ENCODE measurements at places on chromosomes 5 and 9. TPM values are rescaled to one million over a fixed set of nuclear protein-coding genes. Genes with fewer than 3 reads are reported as not detected.

Gene FABP6
- not detected for total RNA-seq

Gene ANKRD18A
- total RNA-seq, result 5.7 TPM

Gene INSL6
- not detected for total RNA-seq

Gene PCA3
- total RNA-seq, result not detected

Gene F2RL1
- 0.85 TPM for total RNA-seq

DNA sequence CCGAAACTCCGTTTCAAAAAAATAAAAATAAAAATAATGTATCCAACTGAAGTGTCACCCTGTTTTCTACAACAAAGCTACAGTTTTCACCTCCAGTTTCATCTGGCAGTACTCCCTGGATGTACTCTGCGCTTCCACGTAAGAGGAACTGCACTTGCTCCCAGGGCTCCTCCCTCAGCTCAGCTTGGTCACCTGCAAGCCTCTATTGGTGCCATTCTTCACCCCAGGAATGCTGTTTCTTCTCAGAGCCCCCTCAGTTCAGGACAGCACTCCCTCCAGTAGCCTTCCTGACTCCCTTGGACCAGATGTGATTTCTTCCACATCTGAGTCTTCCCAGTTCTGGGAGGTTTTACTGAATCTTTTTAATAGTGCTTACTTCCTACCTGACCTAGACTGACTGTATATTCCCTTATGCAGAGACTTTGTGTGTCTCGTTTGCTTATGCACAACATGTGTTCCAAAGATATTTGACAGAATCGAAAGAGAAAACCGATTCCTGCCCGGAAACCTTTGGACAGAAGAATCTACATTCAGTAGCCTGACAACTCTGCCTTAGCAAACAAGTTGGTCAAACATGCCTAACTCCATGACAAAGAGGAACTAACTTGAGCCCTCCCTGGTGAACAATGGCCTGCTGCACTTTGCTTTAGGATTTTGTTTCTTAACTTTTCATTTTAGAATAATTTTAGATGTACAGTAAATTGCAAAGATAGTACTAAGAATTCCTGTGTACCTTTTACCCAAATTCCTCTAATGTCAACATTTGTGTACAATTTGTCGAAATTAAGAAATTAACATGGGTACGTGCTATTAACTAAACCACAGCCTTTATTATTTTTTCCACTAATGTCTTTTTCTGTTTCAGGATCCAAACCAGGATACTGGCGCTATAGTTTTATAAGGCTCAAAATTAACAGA, 814 bp downstream of the CCDC125 start:
- no peak for ATAC-seq

DNA sequence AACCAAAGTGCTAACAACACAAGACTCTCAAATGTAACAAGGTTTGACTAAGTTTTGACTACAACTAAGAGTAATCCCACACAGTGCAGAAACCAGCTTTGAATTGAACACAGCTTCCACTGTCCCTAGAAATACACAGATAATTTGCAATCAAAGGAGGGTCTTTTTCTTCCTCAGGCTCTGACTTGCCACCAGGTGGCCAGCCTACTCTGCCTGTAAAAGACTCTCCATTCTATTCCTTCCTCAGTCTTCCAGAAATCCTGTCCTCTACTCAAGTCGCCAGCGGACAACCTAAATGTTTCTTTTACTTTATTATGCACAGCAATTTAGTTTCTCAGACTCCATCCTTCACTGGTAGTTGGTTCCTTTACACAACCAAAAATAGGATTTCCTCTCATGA, 32.2 kb upstream of the MCTP1 start:
- no peak for ATAC-seq

DNA sequence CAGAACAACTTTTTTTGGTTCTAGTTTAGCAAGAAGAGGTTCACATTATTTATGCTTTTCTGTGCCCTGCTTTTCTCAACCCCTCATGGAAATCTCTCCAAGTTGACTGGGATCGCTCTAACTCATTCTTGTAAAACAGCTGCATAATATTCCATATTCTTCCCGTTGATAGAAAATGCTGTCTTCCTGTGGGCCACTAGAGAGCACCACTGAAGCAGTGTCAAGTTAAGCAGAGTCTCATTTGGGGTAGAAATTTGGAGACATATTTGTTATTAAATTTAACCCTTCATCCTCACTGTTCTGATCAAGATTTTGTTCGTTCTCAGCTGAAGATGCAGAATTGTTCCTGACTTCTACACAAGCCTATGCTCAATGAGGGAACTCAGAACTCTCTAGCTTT, 140.1 kb downstream of the CEMIP2 start:
- ATAC-seq, result no peak

DNA sequence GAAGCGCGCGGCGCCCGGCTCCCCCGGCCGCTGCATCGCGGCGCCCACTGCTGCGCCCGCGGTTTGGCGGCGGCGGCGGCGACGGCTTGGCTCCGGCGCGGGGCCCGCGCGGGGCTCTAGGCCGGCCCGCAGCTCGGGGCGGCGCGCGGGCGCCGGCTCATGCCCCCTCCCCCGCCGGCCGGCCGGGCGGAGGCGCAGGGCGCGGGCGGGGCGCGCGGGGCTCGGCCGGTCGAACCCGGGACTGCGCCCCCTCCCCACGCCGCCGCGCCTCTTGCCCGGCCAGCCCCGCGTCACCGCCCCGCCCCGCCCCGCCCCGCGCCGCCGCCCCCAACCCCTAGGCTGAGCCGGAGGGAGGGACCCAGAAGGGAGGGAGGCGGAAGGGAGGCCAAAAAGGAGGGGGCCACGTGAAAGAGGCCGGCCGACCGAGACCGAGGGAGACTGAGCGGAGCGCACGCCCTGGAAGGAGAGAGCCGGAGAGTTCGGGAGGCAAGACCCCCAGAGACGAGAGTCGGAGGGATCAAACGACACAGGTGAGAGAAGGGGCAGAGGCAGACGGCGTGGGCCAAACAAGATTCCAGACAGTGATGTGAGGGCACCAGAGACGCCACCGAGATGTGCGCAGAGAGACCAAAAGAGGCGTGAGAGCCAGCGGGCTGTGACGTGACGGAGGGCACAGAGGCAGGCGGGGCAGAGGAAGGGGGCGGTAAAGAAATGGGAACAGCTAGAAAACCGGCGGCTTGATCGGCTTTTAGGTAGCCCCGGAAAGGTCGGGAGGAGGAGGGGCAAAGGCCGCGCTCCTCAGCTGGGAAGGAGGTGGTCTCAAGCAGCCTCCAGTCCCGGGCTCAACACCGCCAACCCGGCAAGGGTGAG, at the start of gene BARX1:
Gene BARX1 (minus strand): TSS at position 245 of the 870 bp plus-strand sequence. CDS start 209 bp downstream, at position 36.
- ATAC-seq, result peak; percentile 56

DNA sequence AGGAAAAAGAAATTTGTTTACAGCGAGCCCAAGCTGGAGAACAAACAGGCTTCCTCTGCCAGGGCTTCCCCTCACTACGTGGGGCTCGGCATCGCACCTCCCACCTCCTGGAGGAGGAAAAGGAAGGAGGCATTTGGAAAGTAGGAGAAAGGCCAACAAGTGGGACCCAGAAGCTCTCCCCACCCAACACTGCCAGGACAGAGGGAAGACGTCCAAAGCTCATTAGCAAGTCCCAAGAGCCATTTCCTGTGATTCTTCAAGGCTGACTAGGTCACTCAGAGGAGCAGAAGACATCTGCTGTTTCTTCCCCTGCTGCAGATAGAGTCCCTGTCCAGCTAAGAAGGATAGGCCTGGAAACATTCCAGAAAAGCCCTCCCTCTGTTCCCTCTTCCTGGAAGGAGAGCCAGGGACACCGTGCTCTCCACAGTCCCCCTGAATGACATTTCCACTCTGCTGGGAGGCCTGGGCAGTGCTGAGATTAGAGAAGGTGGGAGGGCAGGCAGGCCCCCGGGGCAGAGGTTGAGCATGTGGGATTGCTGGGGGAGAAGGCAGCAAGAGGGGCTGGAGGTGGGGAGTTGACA, 57.0 kb upstream of the NEURL1B start:
- ATAC-seq, result no peak

DNA sequence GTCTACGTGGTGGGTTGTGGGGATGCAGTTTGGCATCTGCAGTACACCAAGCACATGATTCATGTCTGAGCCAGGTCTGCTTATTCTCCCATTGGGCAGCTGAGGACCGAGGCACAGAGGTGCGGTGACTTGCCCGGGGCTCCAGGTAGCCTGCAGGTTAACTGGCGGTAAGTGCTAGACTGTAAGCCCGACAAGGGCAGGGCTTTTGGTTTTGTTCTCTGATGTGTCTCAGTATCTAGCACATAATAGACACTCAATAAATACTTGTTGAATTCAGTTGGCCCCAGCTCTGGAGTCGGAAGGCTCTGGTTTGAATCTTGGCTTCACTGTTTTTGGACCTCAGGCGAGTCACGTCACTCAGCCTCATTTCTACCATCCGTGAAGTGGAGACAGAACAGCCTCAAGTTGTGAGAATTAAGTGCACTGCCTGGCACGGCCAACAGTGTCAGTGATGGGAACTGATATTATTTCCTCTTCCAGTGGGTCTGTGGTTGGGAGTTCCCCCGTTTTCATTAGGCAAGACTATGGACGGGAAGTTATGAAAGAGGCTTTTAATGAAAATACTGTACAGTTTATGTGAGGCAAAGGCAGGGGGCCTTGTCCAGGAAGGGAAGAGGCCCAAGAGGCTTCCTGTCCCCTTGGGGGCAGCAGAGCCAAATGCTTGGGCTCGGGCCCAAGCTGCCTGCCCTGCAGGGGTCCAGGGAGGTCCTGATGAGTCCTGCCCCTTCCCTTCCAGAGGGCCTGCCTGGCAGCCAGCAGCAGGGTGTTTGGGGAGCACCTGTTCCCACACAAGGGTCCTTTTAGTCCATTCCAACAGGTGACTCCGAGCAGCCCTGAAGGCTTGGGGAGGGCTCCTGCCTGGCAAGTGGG, 3.3 kb downstream of the PRELID1 start:
- ATAC-seq, result no peak

DNA sequence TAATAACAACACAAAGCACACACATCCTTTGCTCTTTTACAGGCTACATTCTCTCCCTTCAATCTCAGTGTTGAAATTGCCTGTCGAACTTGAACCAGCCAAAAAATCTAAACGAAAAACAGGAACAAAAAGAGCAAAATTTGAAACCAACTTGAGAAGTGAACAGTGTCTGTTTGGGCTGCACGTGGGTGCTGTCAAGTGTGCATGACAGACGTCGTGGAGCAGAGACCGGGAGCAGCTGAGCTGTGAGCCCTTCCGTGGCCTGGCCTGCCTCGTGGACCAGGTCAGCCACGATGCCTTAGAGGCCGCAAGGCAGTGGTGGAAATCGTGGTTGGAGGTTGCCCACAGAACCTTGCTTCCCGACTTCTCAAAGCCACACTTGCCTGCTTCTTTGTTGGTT, 34.8 kb upstream of the DENND1A start:
- no peak for ATAC-seq

- ATAC-seq, result no peak
These were observed 80.7 kb upstream of the MPDZ start for GRCh38 chr9:13360188-13360587.

DNA sequence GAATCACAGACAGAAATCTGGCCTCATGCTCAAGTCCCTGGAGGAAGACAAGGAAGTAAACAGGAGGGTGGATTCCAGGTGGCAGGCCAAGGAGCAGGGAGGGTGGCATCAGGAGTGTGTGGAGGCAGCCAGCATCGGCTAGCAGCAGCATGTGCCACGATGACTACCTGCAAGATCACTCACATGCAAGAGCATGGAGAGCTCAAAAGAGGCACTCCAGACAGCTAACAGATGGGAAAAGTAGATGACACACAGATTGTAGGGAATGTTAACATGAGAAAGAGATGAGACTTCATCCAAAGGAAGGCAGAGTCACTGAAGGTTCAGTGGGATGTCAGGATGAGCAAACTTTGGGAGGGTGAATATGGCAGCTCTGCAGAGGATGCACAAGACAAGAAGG, 104.3 kb downstream of the SEMA5A start:
- ATAC-seq, result no peak

DNA sequence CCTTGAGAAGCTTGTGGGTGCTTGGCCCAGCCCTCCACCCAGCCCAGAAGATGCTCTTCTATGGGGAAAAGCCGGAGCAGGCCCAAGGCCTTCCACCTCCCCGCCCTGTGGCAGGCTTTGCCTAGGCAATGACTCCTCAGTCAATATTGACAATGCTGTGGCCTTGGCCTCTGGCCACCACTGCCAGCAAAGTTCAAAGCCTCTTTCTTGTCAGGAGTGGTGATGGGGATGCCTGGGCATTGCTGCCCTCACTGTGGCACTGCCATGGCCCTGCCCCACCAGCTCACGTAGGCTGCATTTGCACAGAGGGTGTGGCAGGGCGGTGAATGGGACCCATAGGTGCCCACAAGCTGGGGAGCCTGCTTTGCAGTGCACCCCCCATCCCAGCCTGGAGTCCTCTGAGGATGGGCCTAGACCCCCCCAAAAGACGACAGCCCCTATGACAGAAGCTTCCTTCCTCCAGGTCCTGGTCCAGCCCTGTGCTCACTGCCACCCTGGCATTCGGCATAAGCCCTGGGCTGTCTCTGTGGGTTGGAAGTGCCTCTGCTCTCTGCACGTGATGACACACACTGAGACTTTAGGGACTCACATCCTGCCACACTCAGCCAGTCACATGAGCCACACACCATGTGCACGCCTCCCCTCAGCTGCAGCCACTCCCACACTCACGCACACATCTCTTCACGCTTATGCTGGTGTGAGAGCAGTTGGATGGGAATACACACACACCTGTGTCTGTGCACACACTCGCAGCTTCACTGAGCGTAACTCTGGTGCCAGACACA, 31.1 kb downstream of the MORN5 start:
- peak; percentile 24 for ATAC-seq

GRCh38 chr5:39340506-39340905, 23.8 kb downstream of the C9 start:
- ATAC-seq, result no peak

Measured in activated T-helper 17 cell treated with anti-CD3 and anti-CD28 coated beads, Interleukin-2, amount 50 U/mL, for 72 hours (primary cell).